ENCODE measurements at places on chromosomes 16 and 17.

DNA sequence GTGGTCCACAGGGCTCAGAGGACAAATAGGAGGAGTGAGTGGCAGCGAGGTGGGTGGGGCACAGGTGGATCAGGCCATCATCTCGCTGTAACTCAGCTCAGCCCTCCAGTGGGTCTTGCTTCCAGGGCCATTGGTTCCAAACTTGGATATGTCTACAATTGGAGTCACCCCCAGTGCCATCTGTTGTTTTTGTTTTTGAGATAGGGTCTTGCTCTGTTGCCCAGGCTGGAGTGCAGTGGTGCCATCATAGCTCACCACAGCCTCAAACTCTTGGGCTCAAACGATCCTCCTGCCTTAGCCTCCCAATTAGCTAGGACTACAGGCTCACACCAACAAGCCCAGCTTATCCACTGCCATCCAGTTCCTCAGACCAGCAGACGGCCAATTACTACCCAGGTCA is 45.9 kb downstream of the DDX19A start:
- DNase-seq, result no peak

GRCh38 chr16:2500918-2501750 is 12.6 kb upstream of the ATP6V0C start:
- peak; percentile 65 for DNase-seq

GRCh38 chr17:62818526-62818925 is 10.4 kb upstream of the MARCHF10 start:
- DNase-seq, result no peak

GRCh38 chr17:41666237-41666641 is 22.4 kb upstream of the EIF1 start:
- peak; percentile 69 for DNase-seq

GRCh38 chr16:5225931-5226655 is 128.5 kb upstream of the EEF2KMT start:
- DNase-seq, result no peak

DNA sequence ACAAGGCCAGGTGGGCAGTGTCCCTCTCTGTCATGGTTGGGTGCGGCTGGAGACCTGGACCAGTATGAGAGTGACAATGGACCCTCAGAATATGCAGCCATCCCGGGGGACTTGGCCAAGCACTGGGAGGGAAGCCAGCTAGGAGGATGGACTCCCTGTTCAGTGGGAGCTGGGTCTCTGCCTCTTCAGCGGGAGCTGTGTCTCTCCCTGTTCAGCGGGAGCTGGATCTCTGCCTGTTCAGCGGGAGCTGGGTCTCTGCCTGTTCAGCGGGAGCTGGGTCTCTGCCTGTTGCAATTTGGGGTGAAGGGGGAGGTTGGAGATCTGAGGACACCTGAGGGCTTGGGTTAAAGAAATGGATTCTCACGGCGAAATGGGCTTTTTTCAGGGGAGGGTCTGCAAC is 3.8 kb upstream of the PRSS33 start:
- no peak for DNase-seq

DNA sequence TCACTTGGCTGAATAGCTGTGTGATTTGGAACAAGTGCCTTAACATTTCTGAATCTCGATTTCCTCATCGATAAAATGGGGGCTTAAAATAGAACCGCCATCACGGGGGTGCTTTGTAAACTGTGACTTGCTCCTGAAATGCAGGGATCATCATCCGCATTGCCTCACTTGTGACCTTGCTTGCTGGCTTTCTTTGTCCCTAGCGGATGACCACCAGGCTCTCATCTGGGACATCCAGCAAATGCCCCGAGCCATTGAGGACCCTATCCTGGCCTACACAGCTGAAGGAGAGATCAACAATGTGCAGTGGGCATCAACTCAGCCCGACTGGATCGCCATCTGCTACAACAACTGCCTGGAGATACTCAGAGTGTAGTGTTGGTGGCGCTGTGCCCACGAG is 11.9 kb upstream of the TACO1 start:
- DNase-seq, result no peak

DNA sequence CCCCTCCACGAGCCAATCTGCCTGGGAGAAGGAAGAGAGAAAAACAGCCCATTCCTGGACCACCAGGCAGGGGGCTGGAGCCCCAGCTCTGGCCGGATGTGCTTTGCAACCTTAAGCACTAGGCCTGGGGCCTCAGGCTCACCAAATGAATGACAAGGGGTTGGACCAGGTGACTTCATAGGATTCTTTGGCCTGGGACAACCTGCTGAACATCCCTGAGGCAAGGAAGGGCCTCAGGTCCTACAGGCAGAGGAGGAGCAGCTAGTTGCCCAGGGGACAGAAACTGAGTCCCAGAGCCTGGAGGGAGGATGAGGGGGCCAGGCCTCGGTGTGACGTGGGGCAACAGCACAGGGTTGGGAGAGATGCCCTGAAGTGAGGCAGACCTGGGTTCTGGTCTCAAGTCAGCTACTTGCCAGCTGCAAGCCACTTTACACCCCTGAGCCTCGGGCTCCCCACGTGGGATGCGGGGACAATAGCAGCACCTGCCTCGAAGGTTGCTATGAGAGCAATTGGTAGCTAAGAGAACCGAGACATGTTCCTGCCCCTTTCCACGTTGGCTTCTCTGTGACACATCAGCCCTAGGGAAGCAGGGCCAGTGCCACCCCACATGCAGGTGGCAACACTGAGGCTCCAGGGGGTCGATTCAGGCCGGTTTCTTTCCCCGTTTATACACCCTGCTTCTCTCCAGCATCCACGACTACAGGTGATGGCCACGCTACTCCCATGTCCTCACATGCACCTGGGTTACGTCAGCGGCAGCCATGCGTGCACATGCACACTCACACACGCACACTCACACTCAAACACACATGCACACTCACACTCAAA is 42.6 kb downstream of the CFAP20 start:
- DNase-seq, result no peak

DNA sequence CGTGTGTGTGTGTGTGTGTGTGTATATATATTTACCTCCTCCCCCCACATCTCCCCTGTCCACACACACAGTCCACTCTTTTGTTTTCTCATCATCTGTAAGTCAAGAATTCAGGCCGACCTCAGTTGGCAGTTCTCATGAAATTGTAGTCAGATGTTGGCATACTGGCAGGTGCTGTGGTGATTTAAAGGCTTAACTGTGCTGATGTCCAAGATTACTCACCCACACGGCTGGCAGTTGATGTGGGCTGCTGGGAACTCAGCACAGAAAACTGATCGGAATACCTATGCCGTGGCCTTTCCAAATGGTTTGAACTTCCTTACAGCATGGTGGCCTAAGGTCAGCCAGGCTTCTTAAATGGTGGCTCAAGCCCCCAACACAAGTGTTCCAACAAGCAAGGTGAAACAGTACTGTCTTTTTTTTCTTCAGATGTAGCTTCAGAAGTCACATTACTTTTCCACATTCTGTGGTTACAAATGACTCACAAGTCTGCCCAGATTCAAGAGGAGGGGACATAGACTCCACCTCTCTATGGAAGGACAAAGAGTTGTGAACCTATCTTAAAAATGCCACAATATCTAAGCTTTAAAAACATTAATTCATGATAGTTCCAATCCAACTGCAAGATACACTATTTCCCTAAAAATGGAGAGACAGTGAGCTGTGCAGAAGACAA is 198.5 kb upstream of the HS3ST4 start:
- peak; percentile 86 for DNase-seq

DNA sequence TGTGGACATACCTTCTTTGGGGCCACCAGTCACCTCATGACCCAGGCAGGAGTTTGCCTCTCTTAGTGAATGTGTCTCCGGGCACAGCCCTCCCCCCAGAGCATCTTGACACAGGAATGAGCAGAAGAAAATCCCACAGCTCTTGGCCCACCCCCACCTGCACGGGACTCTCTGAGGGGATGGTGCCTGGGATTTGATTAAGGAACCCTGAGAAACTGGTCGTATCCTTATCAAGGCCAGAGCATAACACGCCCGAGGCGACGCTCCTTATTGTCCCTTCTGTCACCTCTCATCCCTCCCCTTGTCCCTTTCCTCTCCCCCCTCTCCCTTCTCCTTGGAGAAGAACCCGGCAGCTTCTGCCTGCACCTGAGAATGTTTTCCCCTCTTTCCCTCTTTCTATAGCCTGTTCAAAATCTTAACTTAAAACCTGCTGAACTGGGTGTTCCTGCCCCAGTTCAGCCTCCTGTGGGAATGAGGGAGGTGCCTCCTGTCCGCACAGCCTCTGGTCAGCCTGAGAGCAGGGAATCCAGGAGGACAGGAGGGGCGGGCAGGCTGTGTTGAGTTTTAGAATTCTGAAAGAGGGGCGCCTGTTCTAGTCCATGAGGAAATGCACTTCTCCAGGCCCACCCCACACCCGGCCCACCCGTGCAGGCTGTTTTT is 140.7 kb upstream of the PLCG2 start:
- no peak for DNase-seq

- DNase-seq, result no peak
Observed at GRCh38 chr17:81863123-81863675, 2.9 kb upstream of the P4HB start.

- DNase-seq, result no peak
Observed at GRCh38 chr16:49986351-49987124, 38.5 kb upstream of the CNEP1R1 start.

Measured in SW480 (cell line).